ENCODE measurements at places on chromosomes 2 and 18.

GRCh38 chr2:113966832-113967231 is 76.9 kb downstream of the ACTR3 start:
- DNase-seq: no peak

DNA sequence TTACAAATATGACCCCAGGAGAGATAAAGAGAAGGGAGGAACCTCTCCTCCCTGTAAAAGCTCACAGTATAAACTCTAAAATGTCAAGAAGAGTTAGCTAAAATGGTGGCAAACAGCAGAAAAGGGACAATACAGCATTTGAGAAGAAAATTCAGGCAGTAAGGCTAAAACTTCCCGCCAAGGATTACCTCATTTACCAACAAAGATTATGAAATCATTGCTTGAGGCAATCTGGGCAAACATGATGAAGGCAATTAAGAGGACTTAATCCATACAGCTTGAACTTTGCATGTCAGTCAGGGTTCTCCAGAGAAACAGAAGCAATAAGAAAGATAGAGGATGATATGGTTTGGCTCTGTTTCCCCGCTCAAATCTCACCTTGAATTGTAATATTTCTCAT is 81.4 kb downstream of the CMPK2 start:
- no peak for DNase-seq

DNA sequence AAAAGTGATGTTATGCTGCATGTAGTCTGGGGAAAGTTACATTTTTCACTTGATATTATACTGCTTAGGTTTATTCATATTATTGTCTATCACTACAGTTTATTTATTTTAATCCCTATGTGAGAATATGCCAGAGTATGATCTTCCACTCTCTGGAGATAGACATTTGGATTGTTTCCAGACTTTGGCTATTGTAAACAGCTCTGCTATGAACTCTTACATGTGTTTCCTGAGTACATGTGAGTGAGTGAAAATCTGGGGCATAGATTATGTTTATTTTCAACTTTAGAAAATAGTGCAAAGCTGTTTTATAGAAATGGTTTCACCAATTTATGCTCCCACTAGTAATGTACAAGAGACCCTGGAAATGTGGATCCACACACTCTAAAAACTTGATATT is 49.0 kb upstream of the EPAS1 start:
- no peak for DNase-seq

DNA sequence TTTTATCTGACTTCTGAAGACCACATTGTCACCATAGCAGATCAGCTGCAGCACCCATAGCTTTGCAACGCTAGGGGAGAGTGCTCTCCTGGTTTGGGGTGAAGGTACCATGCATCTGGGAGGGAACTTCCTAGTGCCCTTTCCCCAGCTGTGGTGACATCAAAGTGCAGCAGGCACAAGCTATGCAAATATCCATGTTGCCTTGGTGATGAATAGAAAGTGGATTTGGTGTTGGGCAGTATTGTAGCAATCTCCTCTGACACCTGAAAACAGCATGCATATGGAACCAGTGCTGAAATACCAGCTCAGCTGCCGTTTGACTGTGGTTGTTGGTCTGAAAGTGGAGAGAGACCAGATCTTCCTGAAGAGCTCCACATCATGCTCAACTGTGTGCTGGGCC is 37.1 kb downstream of the BCL2L11 start:
- DNase-seq: no peak

DNA sequence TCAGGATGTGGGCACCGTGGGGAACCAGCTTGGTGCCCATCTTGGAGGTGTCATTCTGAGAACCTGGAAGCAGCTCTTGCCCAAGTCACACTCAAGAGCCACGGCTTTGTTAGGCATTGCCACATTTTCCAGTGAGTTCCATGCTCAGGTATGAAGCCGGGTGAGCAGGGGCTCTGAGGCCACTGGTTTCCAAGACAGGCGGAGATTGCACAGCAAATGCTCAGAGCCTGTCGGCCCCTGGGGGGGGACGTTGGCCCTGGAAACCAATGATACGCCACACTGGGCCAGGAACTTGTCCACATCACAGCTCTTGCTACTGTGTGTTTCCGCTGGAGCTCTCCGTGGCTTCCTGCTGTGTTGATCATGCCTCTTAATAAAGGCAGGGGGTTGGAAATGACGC is 52.5 kb upstream of the SALL3 start:
- no peak for DNase-seq

Data from erythroblast (primary cell).